Fibroblast of the conjunctiva (primary cell): ENCODE measurements at places on chromosomes 5 and 9.

GRCh38 chr9:129343424-129344375, 165.6 kb upstream of the IER5L start:
- peak; percentile 28 for DNase-seq

- DNase-seq = no peak
These were observed 80.5 kb upstream of the PPP1R26 start for GRCh38 chr9:135399000-135399649.

GRCh38 chr5:111851631-111852548, 94.9 kb upstream of the NREP start:
- no peak for DNase-seq

GRCh38 chr5:83927140-83927733, 206.6 kb upstream of the HAPLN1 start:
- peak; percentile 24 for DNase-seq

GRCh38 chr9:109052416-109052815, 39.1 kb upstream of the CTNNAL1 start:
- DNase-seq = peak; percentile 28

GRCh38 chr5:83496626-83497025, 25.1 kb downstream of the VCAN start:
- no peak for DNase-seq

- no peak for DNase-seq
These were observed 23.5 kb upstream of the TRIM32 start for GRCh38 chr9:116663581-116663980.

- DNase-seq = no peak
These were observed 115.2 kb downstream of the RXRA start for GRCh38 chr9:134441227-134442084.

- no peak for DNase-seq
These were observed 18.6 kb downstream of the EQTN start for GRCh38 chr9:27278374-27278773.

GRCh38 chr9:13586587-13587374, 307.3 kb upstream of the MPDZ start:
- DNase-seq = no peak

- DNase-seq = no peak
These were observed 480.3 kb upstream of the SEMA6A start for GRCh38 chr5:117054911-117055310.

GRCh38 chr9:78064075-78064474, 32.5 kb upstream of the GNAQ start:
- DNase-seq = no peak

GRCh38 chr5:56517011-56517416, 283.9 kb upstream of the ANKRD55 start:
- no peak for DNase-seq

DNA sequence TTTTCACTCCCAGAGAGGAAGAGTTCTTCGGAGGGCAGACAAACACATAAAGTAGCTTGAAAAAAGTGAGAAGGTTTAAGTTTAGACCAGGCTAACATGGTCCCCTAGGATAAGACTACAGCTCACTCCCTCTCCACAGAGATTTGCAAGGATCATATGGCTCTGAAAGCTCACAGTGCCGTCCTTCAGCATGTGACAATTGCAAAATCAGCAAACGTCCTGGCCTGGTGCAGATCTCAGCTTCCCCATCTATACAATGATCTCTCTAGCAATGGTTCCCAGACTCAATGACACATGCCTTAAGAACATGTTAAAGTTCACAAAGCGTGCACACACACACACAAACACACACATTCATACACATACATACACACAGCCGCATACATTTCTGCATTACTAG, 327.6 kb downstream of the ACTL7B start:
- no peak for DNase-seq

GRCh38 chr5:172452398-172453205, 1.7 kb downstream of the SH3PXD2B start:
- peak; percentile 46 for DNase-seq

DNA sequence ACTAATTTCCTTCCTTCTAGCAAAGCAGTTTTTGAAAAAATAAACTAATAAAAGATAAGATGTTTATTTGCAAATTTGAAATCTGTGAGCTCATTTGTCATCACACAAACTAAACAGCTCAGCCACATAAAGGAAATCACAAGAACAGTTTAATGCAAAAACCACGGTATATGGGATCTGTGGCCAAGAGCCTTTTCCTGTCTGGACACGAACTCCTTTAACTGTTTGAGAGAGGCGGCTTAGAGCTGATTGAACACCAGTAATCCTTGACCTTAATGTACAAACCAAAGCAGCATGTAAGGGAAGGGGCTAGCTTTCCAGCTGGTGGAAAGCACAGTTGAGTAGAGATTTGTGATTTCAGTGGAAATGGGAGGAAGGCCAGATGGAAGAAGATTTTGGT, 66.3 kb upstream of the SPINK5 start:
- no peak for DNase-seq

- DNase-seq = peak; percentile 86
These were observed 240.7 kb downstream of the CSNK1G3 start for GRCh38 chr5:123752552-123753179.

DNA sequence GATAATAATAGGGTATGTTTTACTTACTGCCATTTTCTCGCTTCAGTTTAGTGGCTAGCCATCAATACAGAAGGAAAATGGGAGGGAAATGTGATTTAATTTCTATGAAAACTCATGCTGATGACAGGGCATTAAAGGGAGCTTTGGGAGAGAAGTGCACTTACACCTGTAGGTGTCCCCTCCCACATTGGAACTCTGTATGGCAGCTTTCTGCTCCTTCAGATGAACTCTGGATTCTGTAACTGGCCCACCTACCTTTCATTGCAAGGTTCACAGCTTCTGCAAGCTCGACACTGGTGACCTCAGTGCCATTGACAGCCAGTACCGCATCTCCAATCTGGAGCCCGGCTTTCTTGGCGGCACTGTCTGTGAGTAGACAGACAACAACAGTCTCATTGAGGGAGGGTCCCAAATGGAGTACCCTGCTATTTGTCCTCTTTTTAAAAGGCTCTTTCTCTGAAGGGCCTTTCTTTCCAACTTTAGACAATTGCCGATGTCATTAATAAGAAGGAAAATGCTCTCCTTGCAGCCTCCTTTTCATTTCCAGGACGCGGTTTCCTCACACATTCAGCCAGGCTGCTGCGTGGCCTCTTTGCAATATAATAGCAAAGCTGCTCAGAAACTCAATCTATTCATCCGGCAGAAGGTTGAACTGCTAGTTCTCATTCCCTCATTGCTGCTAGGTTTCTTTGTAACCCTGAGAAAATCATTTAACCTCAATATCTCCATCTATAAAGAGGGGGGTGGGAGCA, 63.6 kb downstream of the NUDT12 start:
- no peak for DNase-seq

- DNase-seq = no peak
These were observed 43.5 kb downstream of the SH3PXD2B start for GRCh38 chr5:172410662-172411483.
